CD14-positive monocyte (primary cell): ENCODE measurements at places on chromosomes 13 and 19. TPM values are rescaled to one million over a fixed set of nuclear protein-coding genes. Genes with fewer than 3 reads are reported as not detected.

GRCh38 chr13:113734099-113734825 lies 24.8 kb upstream of the TMEM255B start:
- peaks cover 12% of the 10 kb centered on the region for H3K27me3 ChIP-seq
- peaks cover 14% of the 10 kb centered on the region for H3K4me1 ChIP-seq
- H3K27ac ChIP-seq: no peak overlapping the region

GRCh38 chr19:35861640-35862160 lies 5.0 kb downstream of the KIRREL2 start:
- no peak overlapping the region for H3K4me3 ChIP-seq
- H3K27me3 ChIP-seq: peaks cover 71% of the 10 kb centered on the region
- no peak for DNase-seq
- no peaks in the 10 kb centered on the region for H3K36me3 ChIP-seq

BST2 gene
- 272 TPM for polyA plus RNA-seq

GRCh38 chr19:46408664-46409039 lies 4.7 kb downstream of the CCDC8 start:
- no peaks in the 10 kb centered on the region for H3K36me3 ChIP-seq
- H3K4me3 ChIP-seq: no peak overlapping the region
- peaks cover 14% of the 10 kb centered on the region for H3K4me1 ChIP-seq
- H3K27me3 ChIP-seq: peaks cover 82% of the 10 kb centered on the region
- no peak overlapping the region for H3K27ac ChIP-seq

ZNF180 gene
- polyA plus RNA-seq: 3.5 TPM
